ENCODE measurements at places on chromosomes 13 and 19.
A peak's percentile ranks its signal among the peaks of the same experiment; 100 is the strongest.

DNA sequence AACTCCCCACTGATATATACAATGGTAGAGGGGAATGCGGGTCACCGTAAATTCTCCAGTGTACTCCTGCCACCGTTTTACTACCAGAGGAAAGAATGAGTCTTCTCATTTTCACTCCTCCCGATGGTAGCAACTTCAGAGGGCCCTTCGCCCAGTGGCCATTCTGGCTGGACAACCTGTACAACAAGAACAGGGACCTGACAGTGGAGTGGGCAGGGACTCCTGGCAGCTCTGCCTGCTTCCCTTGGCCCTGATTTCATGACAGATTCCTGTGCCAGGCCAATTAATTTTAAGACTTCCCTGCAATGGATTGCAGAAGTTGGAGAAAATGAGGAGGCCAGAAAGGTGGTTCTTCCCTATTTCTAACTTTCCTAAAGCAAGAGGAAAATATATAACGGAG lies 148.9 kb downstream of the GPC6 start:
- no peak for DNase-seq

GRCh38 chr19:43984687-43985000 lies 656 bp downstream of the ZNF155 start:
- DNase-seq = no peak

GRCh38 chr13:20713751-20714150 lies 10.3 kb downstream of the IL17D start:
- DNase-seq = peak; percentile 88

DNA sequence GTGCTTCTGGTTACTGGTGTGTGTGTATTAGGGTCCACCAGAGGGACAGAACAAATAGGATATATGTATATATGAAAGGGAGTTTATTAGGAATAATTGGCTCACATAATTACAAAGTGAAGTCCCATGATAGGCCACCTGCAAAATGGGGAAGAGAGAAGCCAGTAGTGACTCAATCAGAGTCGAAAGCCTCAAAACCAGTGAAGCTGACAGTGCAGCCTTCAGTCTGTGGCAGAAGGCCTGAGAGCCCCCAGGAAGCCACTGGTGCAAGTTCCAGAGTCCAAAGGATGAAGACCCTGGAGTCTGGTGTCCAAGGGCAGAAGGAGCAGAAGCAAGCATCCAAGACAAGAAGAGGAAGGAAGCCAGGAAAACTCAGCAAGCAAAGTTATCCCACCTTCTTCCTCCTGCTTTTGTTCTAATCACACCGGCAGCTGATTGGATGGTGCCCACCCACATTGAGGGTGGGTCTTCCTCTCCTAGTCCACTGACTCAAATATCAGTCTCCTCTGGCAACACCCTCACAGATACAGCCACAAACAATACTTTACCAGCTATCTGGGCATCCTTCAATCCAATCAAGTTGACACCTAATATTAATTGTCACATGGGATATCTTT lies 21.7 kb upstream of the SCEL start:
- DNase-seq = no peak

DNA sequence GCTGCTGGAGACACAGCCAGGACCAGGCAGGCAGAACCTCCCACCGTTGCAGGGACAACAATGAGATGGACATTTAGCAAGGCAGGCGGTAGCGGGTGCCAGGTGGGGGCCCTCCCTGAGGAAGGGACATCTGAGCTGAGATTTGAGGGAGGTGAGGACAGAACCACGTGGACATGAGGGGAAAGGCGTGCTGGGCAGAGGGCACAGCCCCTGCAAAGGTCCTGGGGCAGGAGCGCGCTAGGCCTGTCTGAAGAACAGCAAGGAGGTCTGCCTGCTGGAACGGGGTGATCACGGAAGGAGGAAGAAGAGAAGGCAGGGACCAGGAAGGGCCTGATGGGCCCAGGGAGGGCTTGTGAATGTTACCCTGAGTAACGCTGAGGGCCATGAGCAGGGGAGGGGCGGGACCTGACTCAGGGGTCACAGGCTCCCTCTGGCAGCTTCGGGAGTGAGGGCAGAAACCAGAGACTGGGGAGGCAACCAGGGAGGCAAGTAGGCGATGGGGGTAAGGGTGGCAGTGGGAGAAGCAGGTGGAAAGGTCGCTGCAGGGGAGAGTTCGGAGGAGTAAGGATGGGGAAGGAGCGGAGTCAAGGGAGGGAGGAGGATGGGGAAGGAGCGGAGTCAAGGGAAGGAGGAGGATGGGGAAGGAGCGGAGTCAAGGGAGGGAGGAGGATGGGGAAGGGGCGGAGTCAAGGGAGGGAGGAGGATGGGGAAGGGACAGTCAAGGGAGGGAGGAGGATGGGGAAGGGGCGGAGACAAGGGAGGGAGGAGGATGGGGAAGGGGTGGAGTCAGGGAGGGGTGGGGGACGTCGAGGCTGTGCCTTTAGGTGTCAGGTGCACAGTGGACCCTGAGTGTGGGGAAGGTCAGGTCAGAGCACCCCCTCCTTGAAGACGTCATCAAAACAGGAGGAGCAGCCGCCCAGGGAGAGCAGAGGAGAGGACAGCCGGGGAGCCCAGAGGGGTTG lies 15.7 kb upstream of the B3GNT3 start:
- DNase-seq = no peak

- no peak for DNase-seq
These were observed 109.7 kb downstream of the PTPRS start for GRCh38 chr19:5230730-5231555.

DNA sequence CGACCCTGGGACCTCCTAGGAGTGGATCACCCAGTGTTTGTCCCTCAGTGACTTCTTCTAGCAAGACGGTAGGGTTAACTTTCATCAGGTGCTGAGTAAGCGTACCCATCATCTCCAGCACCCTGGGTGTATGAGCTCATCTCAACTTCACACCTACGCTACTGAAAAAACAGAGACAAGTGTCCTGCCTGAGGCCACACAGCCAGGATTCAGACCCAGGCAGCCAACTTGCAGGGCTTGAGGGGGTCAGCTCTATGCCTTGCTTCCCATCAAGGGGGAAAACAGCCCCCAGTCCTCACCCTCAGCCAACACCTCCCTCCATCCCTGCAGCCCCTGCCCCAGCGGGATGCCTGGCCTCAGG lies 4.6 kb downstream of the TLE2 start:
- DNase-seq = no peak

DNA sequence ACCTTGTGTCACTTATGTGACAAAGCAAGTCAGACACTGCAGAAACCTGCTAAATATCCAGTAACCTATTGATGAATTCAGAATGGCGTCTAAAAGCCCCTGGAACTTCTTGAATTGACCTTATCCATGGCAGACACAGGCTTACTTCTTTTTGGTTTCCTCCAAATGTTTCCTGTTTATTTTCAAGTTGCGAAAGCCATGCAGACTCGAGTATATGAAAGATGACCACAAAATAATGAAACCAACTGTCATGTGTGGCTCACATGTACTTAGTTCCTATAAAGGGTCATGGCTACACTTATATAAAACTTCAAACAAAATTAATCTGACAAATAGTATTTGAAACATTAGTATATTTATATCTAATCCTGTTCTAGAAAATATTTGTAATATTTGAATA lies 113.1 kb upstream of the FNDC3A start:
- no peak for DNase-seq
